Neural progenitor cell (in vitro differentiated cells): ENCODE measurements at places on chromosomes 6 and 20. TPM values are rescaled to one million over a fixed set of nuclear protein-coding genes. Genes with fewer than 3 reads are reported as not detected.

Gene BTNL2
- total RNA-seq: not detected in 2 replicates

Gene C6orf52
- total RNA-seq: 0.45 and 2.9 TPM in 2 replicates

Gene ARFGEF3
- total RNA-seq: 3.2 and 3.8 TPM in 2 replicates

Gene RIPOR3
- 1.2 and 3.7 TPM in 2 replicates for total RNA-seq

Gene POPDC3
- total RNA-seq: 3.1 and 8.2 TPM in 2 replicates

Gene MTFR2
- 6.2 and 12.6 TPM in 2 replicates for total RNA-seq

DNA sequence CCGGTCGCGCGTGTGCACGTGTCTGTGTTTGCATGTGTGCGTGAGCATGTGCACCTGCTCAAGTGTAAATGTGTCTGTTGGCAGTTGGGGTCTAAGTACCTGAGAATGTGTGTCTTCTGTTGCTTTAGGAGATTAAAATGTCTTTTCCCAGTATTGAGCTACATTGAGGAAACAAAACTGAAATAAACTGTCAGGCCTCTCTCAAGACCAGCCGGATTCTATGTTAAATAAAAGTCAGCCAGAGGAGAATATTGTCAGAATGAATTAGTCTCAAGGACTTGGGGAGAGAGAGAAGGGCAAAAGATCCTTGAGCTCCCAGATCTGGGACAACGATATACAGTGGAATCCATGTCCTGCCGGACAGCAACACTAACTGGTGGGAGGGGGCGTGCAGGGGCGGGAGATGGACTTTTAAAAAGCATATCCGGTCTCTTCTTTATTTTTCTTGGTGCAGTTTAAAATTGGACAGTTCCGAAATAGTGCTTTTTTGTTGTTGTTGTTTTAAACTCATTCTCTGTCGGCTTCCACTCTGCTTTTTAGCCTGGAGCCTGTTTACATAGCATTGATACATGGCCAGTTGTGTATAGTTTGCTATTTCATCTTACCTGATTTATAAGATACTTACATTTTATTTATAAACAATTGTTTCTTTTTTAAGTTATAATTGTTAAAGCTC lies 3.3 kb upstream of the TBX18 start:
- no peak overlapping the region for H3K4me3 ChIP-seq
- no peaks in the 10 kb centered on the region for H3K36me3 ChIP-seq
- H3K27ac ChIP-seq: no peak overlapping the region
- DNase-seq: no peak
- H3K27me3 ChIP-seq: peaks cover 100% of the 10 kb centered on the region

GRCh38 chr20:62460678-62461077 lies 15.1 kb downstream of the GATA5 start:
- H3K4me3 ChIP-seq: no peak overlapping the region
- H3K36me3 ChIP-seq: no peaks in the 10 kb centered on the region
- no peaks in the 10 kb centered on the region for H3K27me3 ChIP-seq

DNA sequence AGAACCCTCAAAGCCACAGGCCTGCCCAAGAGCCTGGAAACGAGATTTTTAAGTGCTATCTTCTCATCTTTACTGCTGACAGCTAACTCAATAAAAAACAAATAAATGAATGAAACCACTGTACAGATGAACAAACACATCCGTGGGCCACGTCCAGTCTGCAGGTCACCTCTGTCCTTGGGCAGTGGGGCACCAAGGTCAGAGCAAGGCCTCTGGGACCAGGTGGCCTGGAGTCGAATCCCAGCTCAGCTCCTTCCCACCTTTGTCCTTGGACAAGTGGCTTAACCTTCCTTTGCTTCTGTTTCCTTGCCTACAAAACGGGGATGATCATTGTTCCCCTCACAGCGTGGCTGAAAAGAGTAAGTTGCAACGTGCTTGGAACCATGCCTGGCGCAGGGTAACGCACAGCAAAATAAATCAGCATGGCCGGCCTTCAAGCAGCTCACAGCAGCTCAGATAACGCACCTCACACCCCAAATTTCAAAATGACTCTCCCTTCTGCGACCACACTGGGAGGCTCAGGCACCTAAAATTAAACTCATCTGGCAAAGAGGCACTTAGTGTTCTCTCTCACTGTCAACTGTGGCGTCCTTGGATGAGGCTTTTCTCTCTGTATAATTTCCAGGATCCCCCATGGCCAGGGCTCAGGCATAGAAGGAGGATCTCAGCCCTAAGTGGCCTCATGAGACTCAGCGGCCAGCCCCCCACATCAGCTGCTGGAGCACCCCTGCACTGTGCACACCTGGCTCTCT lies 35.7 kb downstream of the RRBP1 start:
- no peaks in the 10 kb centered on the region for H3K27me3 ChIP-seq
- H3K36me3 ChIP-seq: no peaks in the 10 kb centered on the region
- H3K27ac ChIP-seq: no peak overlapping the region
- H3K4me1 ChIP-seq: peaks cover 29% of the 10 kb centered on the region
- H3K4me3 ChIP-seq: no peak overlapping the region

DNA sequence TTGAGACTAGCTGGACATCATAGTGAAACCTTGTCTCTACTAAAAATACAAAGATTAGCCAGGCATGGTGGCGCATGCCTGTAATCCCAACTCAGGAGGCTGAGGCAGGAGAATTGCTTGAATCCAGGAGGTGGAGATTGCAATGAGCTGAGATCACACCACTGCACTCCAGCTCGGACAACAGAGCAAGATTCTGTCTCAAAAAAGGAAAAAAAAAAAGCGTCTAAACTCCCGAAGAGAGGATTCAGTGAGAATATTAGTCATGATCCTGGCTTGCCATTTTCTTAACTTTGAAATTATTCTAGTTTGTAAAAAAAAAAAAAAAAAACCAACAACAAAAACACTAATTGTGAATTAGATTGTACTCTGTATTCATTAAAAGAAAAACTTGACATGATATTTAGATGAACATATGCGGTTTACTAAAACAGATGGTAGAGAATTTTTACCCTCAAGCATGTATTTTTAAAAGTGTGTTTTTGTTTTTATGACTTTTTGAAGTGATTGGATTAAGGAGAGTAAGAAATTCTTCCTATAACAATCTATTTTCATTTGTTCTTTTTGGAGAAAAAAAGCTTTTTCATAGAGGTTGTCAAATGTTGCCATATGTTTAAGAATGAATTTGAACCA lies 80.7 kb downstream of the UST start:
- H3K27ac ChIP-seq: no peak overlapping the region
- H3K27me3 ChIP-seq: no peaks in the 10 kb centered on the region
- DNase-seq: no peak
- peaks cover under 1% of the 10 kb centered on the region for H3K4me1 ChIP-seq
- H3K36me3 ChIP-seq: no peaks in the 10 kb centered on the region

- H3K4me1 ChIP-seq: no peaks in the 10 kb centered on the region
- H3K27me3 ChIP-seq: no peaks in the 10 kb centered on the region
- DNase-seq: no peak
- H3K36me3 ChIP-seq: no peaks in the 10 kb centered on the region
- H3K27ac ChIP-seq: no peak overlapping the region
Measured at GRCh38 chr20:23095499-23095898, 9.4 kb upstream of the CD93 start.

GRCh38 chr6:17839513-17840223 lies 132.9 kb upstream of the NUP153 start:
- DNase-seq: no peak
- no peaks in the 10 kb centered on the region for H3K4me1 ChIP-seq
